ENCODE measurements at places on chromosomes 13 and 19.
A peak's percentile ranks its signal among the peaks of the same experiment; 100 is the strongest.

DNA sequence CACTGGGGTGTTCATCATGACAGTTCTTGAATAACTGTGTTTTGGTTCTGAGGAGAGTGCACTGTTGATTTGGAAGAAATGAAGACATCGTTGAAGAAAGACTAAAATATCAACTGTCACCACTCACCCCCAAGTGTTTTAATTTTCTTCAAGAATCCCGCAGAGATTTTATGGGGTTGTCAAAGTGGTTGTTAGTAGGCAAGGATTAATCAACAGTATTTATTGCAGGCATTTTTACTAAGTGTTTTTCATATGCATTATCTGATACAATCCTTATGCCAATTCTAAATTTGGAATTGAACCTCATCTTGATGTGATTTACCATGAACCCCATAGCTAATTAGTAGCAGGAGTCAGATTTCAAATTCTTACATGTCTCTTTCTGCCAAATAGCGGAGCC, 63.7 kb upstream of the OBI1 start:
- no peak for DNase-seq

- no peak for DNase-seq
Observed at GRCh38 chr13:43684963-43685725, 101.6 kb downstream of the ENOX1 start.

DNA sequence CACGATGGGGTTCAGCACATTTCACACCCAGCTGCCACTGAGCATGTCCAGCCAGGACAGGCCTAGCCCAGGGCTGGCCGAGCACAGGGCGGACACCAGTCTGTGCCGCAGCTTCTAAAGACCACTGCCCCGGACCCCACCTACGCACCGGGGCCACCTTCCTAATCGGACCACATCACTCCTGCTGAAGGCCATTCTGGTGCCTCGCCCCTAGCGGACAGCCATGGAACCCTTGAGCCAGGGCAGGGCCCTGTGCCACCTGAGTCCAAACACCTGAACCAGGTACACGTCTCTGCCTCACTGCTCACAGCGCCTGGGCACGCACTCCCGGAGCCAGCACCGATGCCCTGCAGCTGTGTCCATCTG, 8.4 kb upstream of the C13orf46 start:
- DNase-seq, result no peak

- no peak for DNase-seq
Observed at GRCh38 chr13:81117416-81117815, 776.5 kb upstream of the SPRY2 start.

GRCh38 chr13:73913751-73914518, 220.3 kb downstream of the KLF12 start:
- DNase-seq, result peak; percentile 73

GRCh38 chr19:40666803-40667438, 23.5 kb downstream of the NUMBL start:
- no peak for DNase-seq

DNA sequence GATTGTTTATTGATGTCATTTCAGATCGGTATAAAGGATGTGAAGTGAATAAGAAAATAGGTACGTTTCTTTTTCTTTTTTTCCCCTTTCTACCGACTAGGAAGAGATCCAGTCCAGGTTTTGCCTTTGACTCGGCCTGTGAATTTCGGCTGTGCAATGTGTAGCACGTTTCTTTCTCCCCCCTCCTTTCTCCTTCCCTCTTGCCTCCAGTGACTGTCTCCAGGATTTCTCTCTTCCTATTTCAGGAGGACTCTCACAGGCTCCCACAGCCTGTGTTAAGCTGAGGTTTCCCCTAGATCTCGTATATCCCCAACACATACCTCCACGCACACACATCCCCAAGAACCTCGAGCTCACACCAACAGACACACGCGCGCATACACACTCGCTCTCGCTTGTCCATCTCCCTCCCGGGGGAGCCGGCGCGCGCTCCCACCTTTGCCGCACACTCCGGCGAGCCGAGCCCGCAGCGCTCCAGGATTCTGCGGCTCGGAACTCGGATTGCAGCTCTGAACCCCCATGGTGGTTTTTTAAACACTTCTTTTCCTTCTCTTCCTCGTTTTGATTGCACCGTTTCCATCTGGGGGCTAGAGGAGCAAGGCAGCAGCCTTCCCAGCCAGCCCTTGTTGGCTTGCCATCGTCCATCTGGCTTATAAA, at the start of gene GPC6:
TSS of gene GPC6 (plus strand) at position 185 of the 657 bp plus-strand sequence.
- peak; percentile 95 for DNase-seq

DNA sequence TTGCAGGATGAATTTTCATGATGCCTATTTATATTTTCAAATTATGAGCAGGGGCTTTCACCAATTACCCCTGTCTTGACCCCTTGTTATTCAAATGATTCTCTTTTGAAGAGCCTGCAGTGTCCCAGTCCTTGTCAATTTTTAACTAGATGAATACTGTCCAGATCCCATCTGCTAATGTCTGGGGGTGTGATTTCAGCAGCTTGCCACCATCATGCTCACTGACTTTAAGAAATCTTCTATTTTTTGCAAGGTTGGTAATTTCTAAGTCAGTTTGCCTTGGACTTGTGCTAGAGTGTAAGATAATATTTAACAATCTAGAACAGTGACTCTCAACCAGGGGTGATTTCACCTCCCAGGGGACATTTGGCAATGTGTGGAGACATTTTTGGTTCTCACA, 106.0 kb downstream of the CACNA1A start:
- no peak for DNase-seq

GRCh38 chr19:16377521-16377920, 52.9 kb downstream of the KLF2 start:
- no peak for DNase-seq

DNA sequence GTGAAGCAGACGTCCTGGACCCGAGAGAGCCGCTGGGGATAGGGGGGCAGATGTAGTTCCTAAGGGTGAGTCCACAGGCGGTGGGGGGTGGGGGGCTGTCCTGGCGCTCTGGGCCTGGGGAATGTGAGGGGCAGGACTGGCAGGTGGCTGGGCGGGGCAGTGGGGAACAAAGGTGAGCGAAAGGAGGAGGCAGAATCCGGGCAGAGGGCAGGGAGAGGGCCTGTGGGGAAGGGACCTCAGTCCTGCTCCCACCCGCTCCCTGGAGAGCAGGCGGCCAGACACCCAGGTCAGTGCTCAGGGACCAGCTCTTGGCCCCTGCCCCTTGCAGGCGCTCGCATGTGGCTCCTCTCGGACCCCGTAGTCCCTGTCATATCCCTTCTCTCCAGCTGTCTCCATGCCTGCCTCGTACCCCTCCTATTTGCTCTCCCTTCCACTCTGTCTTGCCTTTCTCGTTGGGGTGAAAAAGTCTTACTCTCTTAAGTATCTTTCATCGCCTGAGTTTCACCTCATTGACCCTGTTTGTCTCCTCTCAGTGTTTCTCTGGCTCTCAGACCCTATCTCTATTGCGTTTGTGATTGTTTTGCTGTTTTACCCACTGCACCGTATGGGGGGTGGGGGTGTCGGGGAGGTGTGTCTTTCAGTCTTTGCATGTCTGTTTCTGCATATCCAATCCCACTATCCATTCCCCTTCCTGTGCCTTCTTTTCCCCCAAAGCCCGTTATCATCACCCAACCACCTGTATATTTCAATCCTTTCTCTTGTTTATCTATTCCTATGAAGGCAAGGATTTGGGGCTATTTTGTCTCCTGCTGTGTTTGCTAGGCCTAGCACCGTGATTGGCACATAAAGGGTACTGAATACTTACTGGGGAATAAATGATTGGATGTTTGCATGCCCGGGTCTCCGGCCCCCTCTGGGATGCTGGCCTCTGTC, 5.8 kb downstream of the SPHK2 start:
- no peak for DNase-seq

DNA sequence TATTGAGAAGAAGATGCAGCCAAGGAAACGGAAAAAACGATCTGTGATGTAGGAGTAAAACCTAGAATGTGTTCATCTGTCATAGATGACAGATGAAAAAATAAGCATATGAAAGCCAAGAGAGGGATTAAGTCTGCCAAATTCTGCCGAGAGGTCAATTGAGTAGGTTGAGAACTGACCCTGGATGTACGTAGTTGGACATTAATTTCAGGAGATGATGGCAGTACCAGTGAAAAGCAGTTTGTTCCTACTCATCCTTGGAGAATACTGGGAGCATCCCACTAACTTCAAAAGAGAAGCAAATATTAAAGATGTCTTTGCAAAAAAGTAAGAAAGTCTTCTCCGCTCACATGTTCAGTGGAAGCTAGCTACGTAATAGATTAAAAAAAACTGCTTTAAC, 11.8 kb upstream of the FGF9 start:
- DNase-seq, result no peak

DNA sequence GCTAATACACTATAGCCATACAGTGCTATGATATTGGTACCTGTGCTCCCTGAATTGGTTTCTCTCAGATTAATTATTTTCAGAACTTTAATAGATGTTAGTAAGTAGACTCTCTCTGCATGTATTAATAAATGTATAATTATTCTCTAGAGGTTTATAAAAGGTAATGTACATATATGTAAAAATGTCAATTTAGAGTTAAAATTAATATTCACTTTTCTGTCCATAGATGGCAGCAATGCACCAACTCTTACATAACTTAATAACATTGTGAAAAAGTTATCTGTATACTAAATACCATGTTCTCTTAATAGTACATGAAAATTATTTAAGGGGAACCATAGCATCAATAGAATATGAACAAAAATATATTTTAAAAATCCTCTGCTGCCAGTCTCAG, 515.0 kb upstream of the KLHL1 start:
- peak; percentile 8 for DNase-seq

DNA sequence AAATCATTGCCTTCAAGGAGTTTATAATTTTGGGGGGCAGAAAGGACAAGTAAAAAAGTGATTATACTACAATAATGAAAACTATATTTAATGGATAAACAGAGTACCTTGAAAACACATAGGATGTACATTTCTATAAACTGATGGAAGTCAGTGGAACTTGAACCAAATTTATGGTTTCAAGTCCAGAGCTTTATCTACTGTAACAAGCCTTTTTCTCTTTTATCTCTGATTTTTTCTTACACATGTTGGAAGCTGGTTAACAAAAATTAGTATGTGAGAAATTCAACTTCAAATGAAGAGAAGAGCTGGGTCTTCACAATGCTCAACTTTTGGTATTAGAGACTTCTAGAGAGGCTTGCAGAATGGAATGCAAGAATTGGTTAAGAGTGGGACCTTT, 393.6 kb downstream of the LMO7 start:
- no peak for DNase-seq

DNA sequence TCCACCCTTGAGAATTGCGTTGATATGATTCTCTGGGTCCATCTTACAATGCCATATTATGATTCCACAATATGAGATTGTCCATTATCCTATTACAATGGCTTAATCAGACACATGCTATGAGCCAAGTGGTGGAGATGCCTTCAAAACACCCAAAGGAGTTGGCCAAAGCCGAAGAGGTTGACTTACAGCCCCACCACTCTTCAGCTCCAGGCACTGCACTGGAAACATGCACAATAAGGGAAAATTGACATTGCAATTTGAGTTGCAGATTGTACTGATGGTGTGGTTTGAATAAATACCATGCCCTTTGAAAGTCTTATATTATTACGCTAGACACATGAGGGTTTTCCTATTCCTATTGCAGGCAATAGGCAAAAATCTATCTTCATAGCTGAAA, 75.4 kb upstream of the TNFSF11 start:
- DNase-seq, result no peak

- DNase-seq, result peak; percentile 89
Observed at GRCh38 chr19:55086730-55087541, 11.3 kb downstream of the EPS8L1 start.

DNA sequence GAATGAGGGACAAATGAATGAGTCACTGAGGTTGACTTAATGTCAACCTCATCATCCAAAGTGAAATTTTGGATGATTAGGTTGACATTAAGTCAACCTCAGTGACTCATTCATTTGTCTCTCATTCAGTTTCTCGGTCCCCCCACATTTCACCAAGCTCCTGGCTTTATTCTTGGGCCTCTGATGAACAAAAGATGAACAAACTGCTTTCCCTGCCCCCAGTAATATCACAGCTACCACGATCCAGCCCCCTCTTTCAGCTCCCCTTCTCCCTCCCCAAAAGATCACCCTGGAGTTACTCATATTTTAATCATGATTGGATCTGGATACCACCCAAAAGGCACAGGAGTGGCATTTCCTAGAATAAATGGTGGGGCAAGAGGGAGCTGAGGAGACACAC, 10.8 kb downstream of the CEACAM18 start:
- no peak for DNase-seq

DNA sequence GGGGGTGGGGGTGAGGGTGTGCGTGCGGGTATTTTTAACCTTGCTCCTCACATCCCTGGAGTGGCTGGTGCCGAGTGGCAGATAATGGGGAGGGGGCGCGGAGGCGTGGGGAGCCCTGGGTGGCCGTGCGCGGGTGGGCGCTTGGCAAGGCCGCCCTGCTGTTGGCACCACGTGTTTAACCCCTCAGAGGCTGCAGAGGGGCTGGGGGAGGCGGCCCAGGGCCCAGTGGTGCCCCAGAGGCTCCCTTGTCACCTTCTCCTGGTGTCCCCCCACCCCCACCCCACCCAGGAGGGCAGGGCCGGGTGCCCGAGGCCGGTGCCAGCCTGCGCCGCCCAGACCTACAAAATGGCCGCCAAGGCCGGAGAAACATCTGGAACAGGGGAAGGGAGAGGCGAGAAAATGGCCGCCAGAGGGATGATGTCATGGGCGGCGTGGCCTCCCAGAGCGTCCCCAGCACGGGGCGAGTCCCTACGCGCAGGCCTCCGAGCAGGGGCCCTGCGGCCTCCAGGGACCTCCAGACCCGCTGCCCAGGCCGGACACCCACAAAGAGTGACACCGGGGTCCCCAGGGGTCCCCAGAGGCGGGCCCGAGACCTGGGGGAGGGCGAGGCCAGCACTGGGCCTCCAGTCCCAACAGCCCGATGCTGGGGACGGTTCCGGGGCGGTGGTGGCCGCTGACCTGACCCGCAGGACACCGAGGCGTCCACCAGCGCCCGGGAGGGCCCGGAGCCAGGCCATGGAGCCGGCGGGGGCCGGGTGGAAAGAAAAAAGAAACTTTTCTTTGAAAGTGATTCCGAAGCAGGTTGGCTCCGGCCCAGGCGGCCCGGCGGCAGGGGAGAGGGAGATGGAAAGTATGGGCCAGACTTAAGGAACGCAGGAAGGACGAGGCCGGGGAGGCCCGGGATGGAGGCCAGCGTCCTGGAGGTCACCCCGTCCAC, 38.2 kb downstream of the NFIC start:
- peak; percentile 85 for DNase-seq

GRCh38 chr13:76048675-76049375, 412.7 kb downstream of the LMO7 start:
- no peak for DNase-seq

All from fibroblast of upper back skin (primary cell).